Activated CD4-positive, alpha-beta T cell treated with anti-CD3 and anti-CD28 coated beads, Interleukin-2, amount 10 ng/mL, durations not matched to agents 24 days and 14 days (primary cell): ENCODE measurements at places on chromosomes 3 and 15. TPM values are rescaled to one million over a fixed set of nuclear protein-coding genes. Genes with fewer than 3 reads are reported as not detected.

The CFAP91 gene
- 0.26 TPM in 1 of 2 replicates, not detected in the other for total RNA-seq

The TRIM42 gene
- total RNA-seq = not detected in 2 replicates

The CACNA2D3 gene
- not detected in 2 replicates for total RNA-seq

The AMOTL2 gene
- not detected in 2 replicates for total RNA-seq

The MFGE8 gene
- total RNA-seq = 7.3 and 10.6 TPM in 2 replicates

The CPN2 gene
- not detected in 2 replicates for total RNA-seq

The ITIH1 gene
- total RNA-seq = not detected in 2 replicates

The ARPIN gene
- total RNA-seq = not detected in 2 replicates

The NCK1 gene
- 34.7 and 35.3 TPM in 2 replicates for total RNA-seq

The GOLGA6D gene
- total RNA-seq = not detected in 2 replicates

The GJD2 gene
- total RNA-seq = not detected in 2 replicates

The CHRM5 gene
- not detected in 2 replicates for total RNA-seq

The TIGIT gene
- total RNA-seq = 2.5 and 4.7 TPM in 2 replicates

The BLM gene
- total RNA-seq = 64.1 and 66.4 TPM in 2 replicates

The NFKBIZ gene
- total RNA-seq = 57.2 and 59.2 TPM in 2 replicates

The SYNM gene
- total RNA-seq = 0.79 and 1.1 TPM in 2 replicates

The IL1RAP gene
- total RNA-seq = 24.8 and 27.8 TPM in 2 replicates

The GOLGA8T gene
- total RNA-seq = not detected in 2 replicates

The TIMP4 gene
- 0.19 and 0.33 TPM in 2 replicates for total RNA-seq

The IQCF5 gene
- total RNA-seq = not detected in 2 replicates

The HTR3E gene
- not detected in 2 replicates for total RNA-seq
